ENCODE measurements at places on chromosomes 4 and X. TPM values are rescaled to one million over a fixed set of nuclear protein-coding genes. Genes with fewer than 3 reads are reported as not detected.

The MSX1 gene
- total RNA-seq: 24.6 TPM

- no peak overlapping the region for H3K27ac ChIP-seq
- no peak overlapping the region for H3K4me3 ChIP-seq
- no peaks in the 10 kb centered on the region for H3K27me3 ChIP-seq
Measured at GRCh38 chrX:5842601-5843000, 386.1 kb downstream of the NLGN4X start.

- no peaks in the 10 kb centered on the region for H3K4me1 ChIP-seq
- no peak overlapping the region for H3K27ac ChIP-seq
- no peaks in the 10 kb centered on the region for H3K36me3 ChIP-seq
- no peaks in the 10 kb centered on the region for H3K27me3 ChIP-seq
- DNase-seq: no peak
Measured at GRCh38 chr4:159884989-159885388, 782.1 kb downstream of the RAPGEF2 start.

DNA sequence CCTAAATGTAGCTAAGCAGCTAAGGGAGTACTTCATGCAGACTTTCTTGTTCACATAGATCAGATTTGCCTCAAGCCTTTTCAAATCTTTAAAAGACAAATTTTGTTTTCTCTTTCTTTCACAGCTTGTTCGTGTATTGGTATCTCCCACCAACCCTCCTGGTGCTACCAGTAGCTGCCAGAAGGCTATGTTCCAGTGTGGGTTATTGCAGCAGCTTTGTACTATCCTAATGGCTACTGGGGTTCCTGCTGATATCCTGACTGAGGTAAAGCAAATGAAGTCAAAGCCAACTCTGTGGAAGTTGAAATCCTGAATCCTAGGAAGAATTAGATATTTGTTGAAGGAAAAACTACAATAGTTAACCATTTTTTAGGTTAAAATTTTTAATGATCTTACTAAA lies 62.6 kb downstream of the USO1 start:
- no peak overlapping the region for H3K4me3 ChIP-seq
- H3K27me3 ChIP-seq: no peaks in the 10 kb centered on the region
- H3K36me3 ChIP-seq: peaks cover 8% of the 10 kb centered on the region
- DNase-seq: no peak
- no peak overlapping the region for H3K27ac ChIP-seq

DNA sequence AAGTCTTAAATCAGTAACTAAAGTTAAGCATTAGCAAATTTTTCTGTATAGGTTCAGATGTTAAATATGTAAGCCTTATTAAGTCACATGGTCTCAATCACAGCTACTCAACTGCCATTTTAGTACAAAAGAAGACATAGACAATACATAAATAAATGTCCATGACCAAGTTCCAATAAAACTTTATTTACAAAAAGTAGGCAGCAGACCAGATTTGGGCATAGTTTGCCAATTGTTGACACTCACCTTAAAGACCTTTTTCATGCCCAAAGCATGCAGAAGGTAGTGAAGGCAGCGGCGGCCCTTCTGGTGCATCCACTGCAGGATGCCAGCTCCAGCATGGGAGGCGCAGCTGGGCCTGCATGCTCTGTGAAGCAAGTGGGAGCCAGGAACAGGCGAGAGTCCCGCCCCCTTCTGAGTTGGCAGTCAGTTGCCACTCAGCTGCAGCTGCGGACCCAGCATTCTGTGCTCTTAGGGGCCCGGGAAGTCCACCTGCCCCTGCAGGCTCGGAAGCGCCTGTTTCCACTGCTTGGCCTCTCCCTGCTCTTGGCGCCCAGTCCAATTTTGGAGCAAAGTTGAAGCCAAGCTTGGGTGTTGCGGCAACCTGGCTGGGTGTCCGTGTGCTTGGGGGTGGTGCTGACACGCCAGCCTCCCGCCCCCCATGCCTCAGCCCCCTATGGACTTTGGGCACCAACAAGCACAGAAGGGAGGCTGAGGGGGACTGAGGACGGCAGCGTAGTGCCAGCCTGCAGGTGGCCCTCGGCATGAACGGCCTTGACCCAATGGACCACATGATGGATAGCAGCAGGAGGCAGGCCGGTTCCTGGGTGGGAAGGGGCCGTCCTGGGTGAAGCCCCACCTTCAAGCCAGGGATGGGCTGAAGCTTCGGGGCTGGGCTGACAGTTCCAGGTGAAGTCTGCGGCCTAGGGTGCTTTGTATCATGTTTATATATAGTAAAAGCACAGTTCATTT lies 42.4 kb upstream of the PABPC4L start:
- no peak for DNase-seq
- no peaks in the 10 kb centered on the region for H3K27me3 ChIP-seq
- H3K4me3 ChIP-seq: no peak overlapping the region
- no peaks in the 10 kb centered on the region for H3K4me1 ChIP-seq
- H3K27ac ChIP-seq: no peak overlapping the region

DNA sequence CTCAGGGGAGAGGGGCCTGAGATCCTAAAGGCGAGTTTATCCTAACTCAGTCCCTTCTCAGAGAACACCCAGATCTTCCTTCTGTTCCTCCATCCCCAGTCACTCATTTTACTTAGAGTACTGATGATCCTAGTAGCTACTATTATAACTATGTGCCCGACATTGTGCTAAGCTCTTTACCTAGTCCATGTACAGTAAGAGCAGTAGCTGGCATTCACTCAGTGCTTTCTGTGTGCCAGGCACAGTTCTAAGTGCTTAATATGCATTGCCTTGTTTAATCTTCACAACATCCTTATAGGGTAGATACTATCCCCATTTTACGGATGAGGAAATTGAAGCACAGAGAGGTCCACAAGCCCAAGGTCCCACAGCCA lies 58.3 kb downstream of the FRMPD3 start:
- DNase-seq: no peak
- H3K4me3 ChIP-seq: no peak overlapping the region
- peaks cover 5% of the 10 kb centered on the region for H3K4me1 ChIP-seq

All from thoracic aorta (tissue), 2 donors.